ENCODE measurements at places on chromosomes 4 and X.

DNA sequence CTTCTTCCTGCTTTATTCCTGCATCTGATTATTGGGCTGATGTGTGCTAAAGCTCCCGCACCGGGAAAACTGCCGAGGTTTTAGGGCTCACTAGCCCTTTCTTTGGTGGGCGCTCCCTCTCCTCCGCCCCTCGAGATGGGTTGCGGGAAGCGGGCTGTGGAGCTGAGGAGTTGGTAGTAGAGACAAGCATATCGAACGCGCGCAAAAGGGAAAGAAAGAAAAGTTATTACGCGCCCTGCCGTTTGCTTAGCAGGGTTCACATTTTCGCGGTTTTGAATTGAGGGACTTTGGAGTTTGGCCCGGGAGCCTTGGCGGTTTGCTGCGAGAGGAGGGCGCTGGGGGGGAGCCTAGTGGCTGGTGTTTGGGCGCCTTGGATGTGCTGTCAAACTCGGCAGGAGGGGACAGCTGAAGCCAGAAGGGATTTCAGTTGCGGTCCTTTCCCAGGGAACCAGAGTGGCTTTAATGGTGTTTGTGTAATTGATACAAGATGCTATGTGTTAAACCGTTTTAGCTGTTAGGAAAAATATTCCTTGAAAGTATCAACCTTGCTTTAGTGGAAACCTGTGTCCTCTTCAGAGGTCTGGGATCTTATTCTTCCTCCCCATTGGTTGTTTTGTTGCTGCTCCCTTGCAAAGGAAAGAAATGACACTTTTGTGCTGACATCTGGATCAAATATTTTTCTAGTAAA lies 1.1 kb downstream of the GAB1 start:
- peak; percentile 19 for DNase-seq

- no peak for DNase-seq
These were observed 293.2 kb upstream of the EMCN start for GRCh38 chr4:100811046-100811445.

DNA sequence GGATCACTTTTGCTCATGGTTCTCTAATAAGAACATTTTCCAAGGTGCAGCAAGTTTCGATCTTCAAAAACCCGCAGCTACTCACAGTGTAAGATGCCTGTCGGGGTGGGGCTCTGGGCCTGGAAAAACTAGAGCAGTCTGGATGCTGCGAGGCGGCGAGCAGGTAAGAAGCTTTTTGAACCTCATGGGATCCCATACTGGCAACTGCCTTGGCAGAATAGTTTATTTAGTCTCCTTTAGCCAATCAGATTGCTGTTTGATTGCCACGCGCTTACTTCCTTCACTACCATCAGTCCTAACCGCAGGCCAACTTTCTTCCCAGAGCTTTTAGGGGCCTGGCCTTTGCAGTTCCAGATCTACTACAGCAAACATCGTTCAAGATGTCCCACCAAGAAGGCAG lies 61.3 kb upstream of the MAGEB10 start:
- no peak for DNase-seq

GRCh38 chr4:54541426-54542118 lies 116.2 kb upstream of the KIT start:
- DNase-seq: no peak
